ENCODE measurements at places on chromosomes 7 and 10.

GRCh38 chr10:118241229-118242137, 100.6 kb downstream of the FAM204A start:
- peak; percentile 28 for DNase-seq

DNA sequence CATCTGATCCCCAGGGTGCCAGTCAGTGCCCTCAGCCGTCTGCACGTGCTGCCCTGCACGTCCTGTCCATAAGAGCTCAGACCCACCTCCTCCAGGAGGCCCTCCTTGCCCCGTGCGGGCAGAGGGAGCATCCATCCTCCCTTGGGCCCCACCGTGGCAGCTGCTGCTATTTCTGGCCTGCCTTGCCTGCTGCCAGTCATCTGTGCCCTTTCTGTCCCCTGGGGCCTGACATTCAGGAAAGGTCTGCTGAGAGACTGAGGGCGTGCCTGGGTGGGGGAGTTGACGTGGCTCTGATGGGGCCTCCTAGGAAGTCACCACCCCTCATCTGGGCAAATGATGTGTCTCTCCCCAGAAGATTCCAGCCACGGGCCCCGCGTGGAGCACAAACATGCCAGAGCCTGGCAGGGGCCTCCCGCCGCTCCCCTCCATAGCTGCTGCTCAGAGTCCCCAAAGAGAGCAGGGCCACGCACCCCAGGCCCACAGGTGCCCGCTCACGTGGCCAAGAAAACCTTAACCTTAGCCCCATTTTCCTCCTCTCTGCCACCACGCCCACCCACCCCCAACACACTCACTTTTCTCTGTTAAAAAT, 21.8 kb downstream of the DPYSL4 start:
- no peak for DNase-seq

DNA sequence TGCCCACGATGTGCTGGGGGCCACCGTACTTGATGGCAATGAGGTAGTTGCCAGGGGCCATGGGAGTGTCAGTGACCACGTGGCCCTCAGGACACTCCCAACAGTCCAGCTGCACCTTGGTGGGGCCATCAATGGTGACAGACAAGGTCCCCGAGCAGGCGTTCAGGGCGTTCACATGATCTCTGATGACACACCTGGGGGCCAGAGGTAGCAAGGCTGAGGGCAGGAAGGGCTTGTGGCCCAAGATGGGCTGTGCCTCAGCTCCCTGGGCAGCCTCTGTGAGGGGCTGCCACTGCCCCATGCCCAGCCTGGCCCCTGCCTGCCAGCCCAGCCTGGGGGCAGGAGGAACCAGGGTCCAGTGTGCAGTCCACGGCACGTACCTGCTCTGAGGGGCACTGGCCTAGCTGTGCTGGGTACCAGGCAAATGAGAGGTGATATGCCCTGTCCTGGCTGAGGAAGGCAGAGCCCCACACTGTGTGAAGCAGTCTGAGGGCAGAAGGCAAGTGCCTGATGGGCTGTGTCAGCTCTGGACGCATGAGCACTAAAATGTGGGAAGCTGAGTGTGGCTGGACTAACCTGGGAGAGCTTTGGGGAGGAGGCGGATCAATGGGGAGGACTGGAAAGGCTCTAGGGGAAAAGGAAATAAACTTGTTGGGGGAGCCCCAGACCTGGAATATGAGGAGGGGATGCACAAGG, 3.5 kb upstream of the KCP start:
- no peak for DNase-seq

GRCh38 chr7:135704698-135705097, 23.3 kb downstream of the SLC13A4 start:
- no peak for DNase-seq

- DNase-seq = no peak
Measured at GRCh38 chr7:149292462-149292823, 30.4 kb downstream of the ZNF783 start.

DNA sequence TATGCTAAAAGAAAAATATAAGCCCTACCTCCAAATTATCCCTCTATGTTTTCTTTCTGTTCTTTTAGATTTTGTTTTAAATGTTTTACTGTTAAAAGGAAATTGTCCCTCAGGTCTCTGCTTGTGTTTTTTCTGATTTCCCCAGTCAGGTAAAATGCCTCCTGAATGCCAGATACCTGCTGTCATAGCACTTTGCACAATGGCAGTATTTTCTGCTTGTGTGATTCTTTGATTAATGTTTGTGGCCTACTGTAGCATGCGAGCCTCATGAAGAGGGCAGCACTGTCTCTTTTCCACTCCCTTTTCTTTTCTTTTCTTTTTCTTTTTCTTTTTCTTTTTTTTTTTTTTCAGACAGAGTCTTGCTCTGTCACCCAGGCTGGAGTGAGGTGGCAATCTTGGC, 71.2 kb downstream of the TEX36 start:
- DNase-seq = no peak

- DNase-seq = no peak
Measured at GRCh38 chr7:15123901-15124300, 221.3 kb upstream of the DGKB start.

DNA sequence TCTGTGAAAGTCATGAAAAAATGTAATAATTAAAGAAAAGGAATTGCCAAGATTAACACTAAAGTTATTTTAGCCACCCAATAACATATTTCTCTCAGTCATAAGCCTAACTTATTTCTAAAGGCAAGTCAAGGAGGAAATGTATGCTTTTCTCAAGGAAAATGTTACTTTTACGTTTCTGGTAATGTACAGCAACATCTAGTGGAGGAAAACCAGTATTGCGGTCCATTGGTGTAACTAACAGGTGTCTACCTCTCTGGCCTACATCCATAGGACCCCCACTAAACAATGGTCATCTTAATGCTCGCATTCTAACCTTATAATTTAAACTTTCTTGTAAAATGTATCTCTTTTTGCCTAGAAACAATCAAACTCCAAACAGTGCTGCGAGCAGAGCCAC, 437.5 kb downstream of the KIF20B start:
- peak; percentile 2 for DNase-seq

GRCh38 chr7:74029991-74030415, 2.0 kb downstream of the ELN start:
- no peak for DNase-seq

GRCh38 chr7:158414002-158414401, 173.6 kb downstream of the PTPRN2 start:
- no peak for DNase-seq

DNA sequence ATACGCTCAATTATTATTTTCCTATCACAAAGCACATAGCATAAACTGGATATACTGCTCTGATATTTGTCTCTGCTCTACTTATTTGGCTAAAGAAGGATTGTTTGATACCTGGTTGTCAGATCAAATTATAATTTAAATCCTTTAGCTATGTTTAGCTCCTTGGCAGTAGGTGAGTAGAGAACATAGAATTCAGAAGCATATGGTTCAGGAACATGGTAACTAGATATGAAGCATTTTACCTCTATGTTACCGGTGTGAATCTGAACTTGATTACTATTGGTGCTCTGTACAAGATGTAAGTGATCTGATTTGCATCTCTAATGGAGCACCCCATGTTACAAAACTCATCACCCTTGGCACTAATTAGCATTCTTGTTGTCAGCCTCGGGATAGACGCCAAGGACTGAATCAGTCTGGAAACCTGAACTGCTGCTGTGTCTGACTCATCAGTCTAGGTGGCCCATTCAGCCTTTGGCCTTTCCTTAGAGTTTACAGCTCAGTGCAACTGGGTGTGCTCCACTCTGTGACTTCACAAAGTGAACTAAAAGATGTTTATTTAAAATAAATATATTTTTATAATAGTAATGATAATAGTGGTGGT, 12.3 kb upstream of the MYPN start:
- no peak for DNase-seq

DNA sequence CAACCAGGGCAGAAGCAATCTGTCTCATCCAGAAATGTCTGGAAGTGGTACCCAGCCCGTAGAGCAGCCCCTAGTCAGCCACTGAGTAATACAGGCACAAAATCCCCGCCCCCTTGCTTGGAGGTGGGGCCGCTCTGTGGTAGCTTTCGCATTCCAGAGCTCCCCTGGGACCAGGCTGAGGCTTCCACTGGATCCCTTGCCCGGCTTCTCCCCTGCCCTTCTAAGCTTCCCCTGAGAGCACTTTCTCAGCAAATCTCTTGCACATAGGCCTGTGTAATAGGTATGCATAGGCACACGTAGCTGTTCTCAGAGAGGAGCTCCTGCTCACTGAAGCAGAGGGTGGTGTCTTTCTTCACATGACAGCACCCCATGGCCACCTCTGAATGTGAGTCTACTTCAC, 144.2 kb downstream of the BMS1 start:
- DNase-seq = no peak

GRCh38 chr7:124308384-124308783, 275.5 kb upstream of the TMEM229A start:
- DNase-seq = no peak

DNA sequence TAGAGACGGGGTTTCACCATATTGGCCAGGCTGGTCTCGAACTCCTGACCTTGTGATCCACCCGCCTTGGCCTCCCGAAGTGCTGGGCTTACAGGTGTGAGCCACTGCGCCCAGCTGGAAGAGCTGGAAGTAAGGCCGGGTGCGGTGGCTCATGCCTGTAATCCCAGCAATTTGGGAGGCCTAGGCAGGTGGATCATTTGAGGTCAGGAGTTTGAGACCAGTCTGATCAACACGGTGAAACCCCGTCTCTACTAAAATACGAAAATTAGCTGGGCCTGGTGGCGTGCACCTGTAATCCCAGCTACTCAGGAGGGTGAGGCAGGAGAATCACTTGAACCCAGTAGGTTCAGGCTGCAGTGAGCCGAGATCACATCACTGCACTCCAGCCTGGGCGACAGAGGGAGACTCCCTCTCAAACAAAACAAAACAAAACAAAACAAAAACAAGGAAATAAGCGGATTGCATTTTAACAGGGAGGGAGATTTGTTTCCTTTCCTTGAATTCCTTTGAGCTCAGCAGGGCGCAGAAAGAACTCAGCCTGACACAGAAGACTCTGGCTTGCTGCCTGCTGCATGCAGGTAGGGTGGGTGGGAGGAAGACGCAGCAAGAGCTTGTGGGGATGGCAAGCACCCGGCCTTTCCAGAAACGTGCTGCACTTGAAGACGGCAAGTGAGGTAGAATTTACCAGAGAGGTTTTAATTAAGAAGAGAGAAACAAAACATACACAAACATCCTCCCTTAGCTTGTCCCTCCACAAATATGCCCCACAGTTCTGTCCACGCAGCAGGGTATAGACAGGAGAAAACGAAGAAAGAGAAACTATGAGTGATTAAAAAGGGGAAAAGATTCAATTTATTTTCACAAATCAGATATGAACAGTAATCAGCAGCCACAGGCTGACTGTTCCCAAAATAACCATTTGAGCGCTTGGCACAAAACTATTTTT, 148.0 kb downstream of the RNF216 start:
- no peak for DNase-seq

Measured in AML-193 (cell line).